ENCODE measurements at places on chromosomes 1 and 21. TPM values are rescaled to one million over a fixed set of nuclear protein-coding genes. Genes with fewer than 3 reads are reported as not detected.

GRCh38 chr21:41972511-41973205 is 18.8 kb upstream of the C2CD2 start:
- H3K4me3 ChIP-seq = no peak overlapping the region
- no peaks in the 10 kb centered on the region for H3K27me3 ChIP-seq
- peak; percentile 14 for DNase-seq
- no peaks in the 10 kb centered on the region for H3K36me3 ChIP-seq

- H3K4me3 ChIP-seq = no peak overlapping the region
- no peak overlapping the region for H3K27ac ChIP-seq
- H3K27me3 ChIP-seq = no peaks in the 10 kb centered on the region
- DNase-seq = no peak
These were observed 95.3 kb upstream of the NRIP1 start for GRCh38 chr21:15160136-15160535.

- H3K27ac ChIP-seq = no peak overlapping the region
- DNase-seq = no peak
- H3K36me3 ChIP-seq = no peaks in the 10 kb centered on the region
- H3K4me3 ChIP-seq = no peak overlapping the region
- no peaks in the 10 kb centered on the region for H3K27me3 ChIP-seq
- no peaks in the 10 kb centered on the region for H3K4me1 ChIP-seq
These were observed 59.1 kb downstream of the SPSB1 start for GRCh38 chr1:9351654-9352271.

DNA sequence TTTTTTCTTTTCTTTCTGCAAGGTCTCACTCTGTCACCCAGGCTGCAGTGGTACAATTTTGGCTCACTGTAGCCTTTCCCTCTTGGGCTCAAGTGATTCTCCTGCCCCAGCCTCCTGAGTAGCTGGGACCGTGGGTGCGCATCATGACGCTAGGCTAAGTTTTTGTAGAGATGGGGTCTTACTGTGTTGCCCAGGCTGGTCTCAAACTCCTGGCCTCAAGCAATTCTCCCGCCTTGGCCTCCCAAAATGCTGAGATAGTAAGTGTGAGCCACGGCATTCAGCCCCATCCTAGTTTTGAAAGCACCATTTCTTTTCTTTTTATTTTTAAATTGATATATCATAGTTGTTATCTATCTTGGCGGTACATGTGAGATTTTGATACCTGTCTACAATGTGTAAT is 140.6 kb downstream of the GALNT2 start:
- DNase-seq = peak; percentile 13
- no peak overlapping the region for H3K4me3 ChIP-seq
- peaks cover 18% of the 10 kb centered on the region for H3K4me1 ChIP-seq
- H3K27me3 ChIP-seq = no peaks in the 10 kb centered on the region
- no peaks in the 10 kb centered on the region for H3K36me3 ChIP-seq
- peak overlapping the region; percentile 0 for H3K27ac ChIP-seq

DNA sequence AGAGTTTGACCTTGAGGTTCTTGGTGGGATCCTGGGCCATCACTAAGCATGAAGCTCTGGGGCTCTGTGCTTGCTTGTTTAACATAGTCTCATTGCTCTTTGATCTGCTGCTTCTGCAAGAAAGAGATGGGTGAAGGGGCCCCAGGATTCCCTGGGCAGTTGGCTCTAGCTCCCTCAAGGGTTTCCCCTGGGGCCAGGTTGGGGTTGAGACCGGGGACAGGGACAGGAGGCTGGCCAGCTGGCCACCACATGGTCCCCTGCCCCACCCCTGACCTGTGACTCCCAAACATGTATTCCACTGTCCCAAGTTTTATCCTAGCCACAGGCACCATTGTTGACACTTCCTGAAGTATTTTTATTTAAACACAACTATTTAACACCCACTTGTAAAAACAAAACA is 69.5 kb downstream of the FHAD1 start:
- H3K4me1 ChIP-seq = no peaks in the 10 kb centered on the region
- no peak overlapping the region for H3K4me3 ChIP-seq
- H3K27ac ChIP-seq = no peak overlapping the region
- DNase-seq = no peak
- no peaks in the 10 kb centered on the region for H3K27me3 ChIP-seq

DNA sequence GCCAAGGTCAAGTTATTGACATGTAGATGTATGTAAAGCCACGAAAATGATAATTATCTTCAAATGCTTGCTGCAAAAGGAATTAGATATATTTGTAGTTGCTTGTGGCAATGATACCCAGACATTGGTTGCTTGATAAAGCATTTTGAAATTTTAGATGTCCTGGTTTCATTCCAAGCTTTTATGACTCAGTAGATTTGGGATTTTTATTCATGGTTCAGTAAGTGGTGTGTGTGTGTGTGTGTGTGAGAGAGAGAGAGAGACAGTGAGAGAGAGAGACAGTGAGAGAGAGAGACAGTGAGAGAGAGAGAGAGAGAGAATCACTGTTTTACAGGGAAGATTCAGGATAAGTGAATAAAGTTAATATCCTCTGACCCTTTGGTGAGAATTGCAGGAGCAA is 498.2 kb upstream of the C1orf87 start:
- no peak overlapping the region for H3K27ac ChIP-seq
- H3K4me3 ChIP-seq = no peak overlapping the region
- no peaks in the 10 kb centered on the region for H3K36me3 ChIP-seq
- DNase-seq = no peak
- H3K4me1 ChIP-seq = no peaks in the 10 kb centered on the region

DNA sequence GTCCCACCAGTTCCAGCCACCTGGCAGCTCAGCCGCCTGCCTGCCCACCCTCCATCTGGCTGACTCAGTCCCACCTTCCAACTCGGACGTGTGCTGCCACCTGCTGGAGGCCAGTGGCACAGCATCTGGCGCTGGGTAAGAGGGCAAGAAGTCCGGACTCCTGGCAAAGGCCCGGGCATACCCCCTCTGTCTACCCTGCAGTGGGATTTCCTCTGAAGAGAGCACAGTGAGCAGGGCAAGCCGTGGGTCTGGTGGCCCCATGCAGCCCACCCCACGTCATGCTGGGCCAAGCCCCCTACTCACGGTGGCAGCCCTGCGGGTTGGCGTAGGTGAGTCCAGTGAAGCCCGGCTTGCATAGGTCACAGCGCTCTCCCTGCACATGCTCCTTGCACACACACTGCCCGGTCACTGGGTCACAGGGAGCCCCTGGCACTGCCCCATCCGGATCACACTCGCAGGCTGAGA is 24.5 kb downstream of the LAMB3 start:
- no peaks in the 10 kb centered on the region for H3K4me1 ChIP-seq
- H3K4me3 ChIP-seq = no peak overlapping the region
- peaks cover 6% of the 10 kb centered on the region for H3K36me3 ChIP-seq
- H3K27me3 ChIP-seq = no peaks in the 10 kb centered on the region
- H3K27ac ChIP-seq = no peak overlapping the region
- peak; percentile 80 for DNase-seq

- no peak for DNase-seq
- H3K4me1 ChIP-seq = no peaks in the 10 kb centered on the region
- H3K4me3 ChIP-seq = no peak overlapping the region
- H3K27ac ChIP-seq = no peak overlapping the region
- H3K27me3 ChIP-seq = no peaks in the 10 kb centered on the region
- no peaks in the 10 kb centered on the region for H3K36me3 ChIP-seq
These were observed 3.1 kb upstream of the ZNF697 start for GRCh38 chr1:119651133-119651532.

GRCh38 chr1:165960136-165960535 is 132.7 kb downstream of the UCK2 start:
- no peaks in the 10 kb centered on the region for H3K36me3 ChIP-seq
- no peaks in the 10 kb centered on the region for H3K27me3 ChIP-seq
- H3K4me1 ChIP-seq = no peaks in the 10 kb centered on the region
- H3K27ac ChIP-seq = no peak overlapping the region
- DNase-seq = no peak
- H3K4me3 ChIP-seq = no peak overlapping the region

DNA sequence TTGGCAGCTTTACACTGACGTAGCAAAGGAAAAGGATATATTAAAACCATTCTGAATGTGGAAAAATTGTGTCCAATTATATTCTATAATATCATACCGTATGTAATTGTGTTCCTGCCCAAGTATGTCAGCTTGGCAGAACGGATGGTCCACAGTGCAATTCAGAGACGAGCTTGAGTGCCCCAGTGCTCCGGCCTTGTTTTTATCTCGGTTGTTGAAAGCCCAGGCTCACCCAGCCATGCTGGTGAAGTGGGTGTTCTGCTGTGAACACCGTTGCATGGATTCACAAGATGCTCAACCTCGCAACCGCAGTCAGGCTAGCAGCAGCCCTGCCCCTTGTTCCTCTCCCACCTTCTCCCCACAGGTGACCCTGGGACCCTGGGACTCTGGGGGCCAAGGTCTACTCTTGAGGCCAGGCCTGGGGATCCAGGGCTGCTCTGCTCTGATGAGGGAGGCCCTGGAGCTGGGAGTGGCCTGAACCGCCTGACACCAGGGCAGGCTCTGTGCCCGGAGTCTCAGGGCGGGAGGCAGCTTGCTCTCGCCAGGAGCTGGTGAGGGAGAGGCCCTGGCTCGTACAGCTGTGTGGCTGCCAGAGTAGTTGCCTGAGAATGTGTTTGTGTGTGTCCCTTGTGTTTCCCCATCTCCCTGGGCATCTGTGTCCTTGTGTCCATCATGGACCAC is 11.2 kb downstream of the PTPRF start:
- H3K36me3 ChIP-seq = no peaks in the 10 kb centered on the region
- H3K4me1 ChIP-seq = peaks cover 17% of the 10 kb centered on the region
- H3K27ac ChIP-seq = peak overlapping the region; percentile 58

GRCh38 chr1:80533775-80534334 is 1266.9 kb upstream of the ADGRL2 start:
- H3K27me3 ChIP-seq = no peaks in the 10 kb centered on the region
- no peak overlapping the region for H3K27ac ChIP-seq
- no peak for DNase-seq
- no peaks in the 10 kb centered on the region for H3K36me3 ChIP-seq

The SMPDL3B gene
- 38.6 TPM for total RNA-seq

The HTR6 gene
- total RNA-seq = not detected

The RGS2 gene
- 28.6 TPM for total RNA-seq

The CFAP74 gene
- total RNA-seq = 0.10 TPM

Data from colonic mucosa (tissue), 4 donors.